ENCODE measurements at places on chromosomes 4 and X. TPM values are rescaled to one million over a fixed set of nuclear protein-coding genes. Genes with fewer than 3 reads are reported as not detected.

PNMA6A gene
- 0.74 TPM for total RNA-seq

POLR2B gene
- 118 TPM for total RNA-seq

RUFY3 gene
- 9.3 TPM for total RNA-seq

F8A2 gene
- total RNA-seq, result not detected

SPACA5 gene
- total RNA-seq, result not detected

GPC4 gene
- total RNA-seq, result not detected

FAM241A gene
- total RNA-seq, result 2.0 TPM

GPR34 gene
- 5.4 TPM for total RNA-seq

TRIM61 gene
- total RNA-seq, result 5.1 TPM

MAGEC2 gene
- not detected for total RNA-seq

HSFX3 gene
- total RNA-seq, result not detected

GLRB gene
- not detected for total RNA-seq

AFM gene
- total RNA-seq, result not detected

MUC7 gene
- not detected for total RNA-seq

ANK2 gene
- 3.7 TPM for total RNA-seq

TEX13B gene
- total RNA-seq, result not detected

ENOPH1 gene
- 36.3 TPM for total RNA-seq

SUPT20HL1 gene
- not detected for total RNA-seq

ADGRA3 gene
- total RNA-seq, result 5.1 TPM

SMIM10L2A gene
- total RNA-seq, result 0.64 TPM

PNMA3 gene
- total RNA-seq, result 2.4 TPM

TLR7 gene
- 0.66 TPM for total RNA-seq

HELT gene
- not detected for total RNA-seq

ANAPC10 gene
- total RNA-seq, result 30.6 TPM

RAB33A gene
- 24.7 TPM for total RNA-seq

GLRA2 gene
- not detected for total RNA-seq

CLDN2 gene
- total RNA-seq, result not detected

TMEM31 gene
- not detected for total RNA-seq

NXF2B gene
- total RNA-seq, result not detected

ZAR1 gene
- total RNA-seq, result not detected

GAB3 gene
- 32.1 TPM for total RNA-seq

GPRASP1 gene
- 0.54 TPM for total RNA-seq

L1CAM gene
- total RNA-seq, result 9.7 TPM

TRPC3 gene
- total RNA-seq, result 1.1 TPM

APLN gene
- total RNA-seq, result not detected

GAGE12H gene
- not detected for total RNA-seq

HMGN5 gene
- total RNA-seq, result 0.83 TPM

VCX3A gene
- total RNA-seq, result not detected

H2AZ1 gene
- total RNA-seq, result 415 TPM

GIMD1 gene
- total RNA-seq, result not detected

PTCHD1 gene
- total RNA-seq, result not detected

MAGEA11 gene
- total RNA-seq, result not detected

RTL5 gene
- 0.07 TPM for total RNA-seq

IKBKG gene
- total RNA-seq, result 47.9 TPM

PJA1 gene
- total RNA-seq, result 13.8 TPM

TLL1 gene
- total RNA-seq, result 0.05 TPM

KIAA1210 gene
- total RNA-seq, result not detected

MAGEB2 gene
- total RNA-seq, result not detected

GLOD5 gene
- not detected for total RNA-seq

TEX13C gene
- not detected for total RNA-seq

TNIP3 gene
- 3.4 TPM for total RNA-seq

SLBP gene
- total RNA-seq, result 99.1 TPM

LEF1 gene
- 215 TPM for total RNA-seq

CDKL2 gene
- 0.49 TPM for total RNA-seq

SH3BGRL gene
- 74.0 TPM for total RNA-seq

HDX gene
- total RNA-seq, result 3.7 TPM

BEX5 gene
- total RNA-seq, result 1.4 TPM

NLGN3 gene
- 3.1 TPM for total RNA-seq

HS3ST1 gene
- 0.15 TPM for total RNA-seq

CXorf49 gene
- not detected for total RNA-seq

Measured in T-helper 1 cell treated with Interleukin-12 subunit alpha and Interleukin-12 subunit beta and Interleukin-4 antibody, amounts not matched to agents 30 ng/mL and 1 ng/mL, for 36 hours (primary cell).